Activated naive CD4-positive, alpha-beta T cell treated with anti-CD3 and anti-CD28 coated beads for 36 hours (primary cell): ENCODE measurements at places on chromosomes 13 and 19. TPM values are rescaled to one million over a fixed set of nuclear protein-coding genes. Genes with fewer than 3 reads are reported as not detected.

DNA sequence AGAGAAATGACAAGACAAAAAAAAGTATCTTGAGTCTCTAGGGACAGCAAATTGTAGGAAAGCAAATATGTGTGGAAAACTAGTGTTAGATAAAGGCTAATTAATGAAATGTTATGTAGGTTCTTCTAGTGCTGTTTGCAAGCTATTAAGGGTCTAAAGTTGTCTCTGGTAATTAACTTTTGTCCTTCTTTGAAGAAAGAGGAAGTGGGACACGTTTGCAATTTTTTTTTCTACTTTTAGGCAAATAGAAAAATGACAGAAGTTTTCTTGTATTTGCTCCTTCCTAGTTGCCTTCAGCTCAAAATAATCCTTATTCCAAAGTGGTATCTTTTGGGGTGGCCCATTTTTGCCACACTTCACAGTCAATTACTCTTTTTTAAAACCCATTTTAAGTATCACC lies 1877.7 kb upstream of the PRR20A start:
- no peak overlapping the region for H3K4me3 ChIP-seq
- H3K4me1 ChIP-seq = no peaks in the 10 kb centered on the region
- no peaks in the 10 kb centered on the region for H3K36me3 ChIP-seq
- no peak overlapping the region for H3K27ac ChIP-seq
- no peak for DNase-seq

DNA sequence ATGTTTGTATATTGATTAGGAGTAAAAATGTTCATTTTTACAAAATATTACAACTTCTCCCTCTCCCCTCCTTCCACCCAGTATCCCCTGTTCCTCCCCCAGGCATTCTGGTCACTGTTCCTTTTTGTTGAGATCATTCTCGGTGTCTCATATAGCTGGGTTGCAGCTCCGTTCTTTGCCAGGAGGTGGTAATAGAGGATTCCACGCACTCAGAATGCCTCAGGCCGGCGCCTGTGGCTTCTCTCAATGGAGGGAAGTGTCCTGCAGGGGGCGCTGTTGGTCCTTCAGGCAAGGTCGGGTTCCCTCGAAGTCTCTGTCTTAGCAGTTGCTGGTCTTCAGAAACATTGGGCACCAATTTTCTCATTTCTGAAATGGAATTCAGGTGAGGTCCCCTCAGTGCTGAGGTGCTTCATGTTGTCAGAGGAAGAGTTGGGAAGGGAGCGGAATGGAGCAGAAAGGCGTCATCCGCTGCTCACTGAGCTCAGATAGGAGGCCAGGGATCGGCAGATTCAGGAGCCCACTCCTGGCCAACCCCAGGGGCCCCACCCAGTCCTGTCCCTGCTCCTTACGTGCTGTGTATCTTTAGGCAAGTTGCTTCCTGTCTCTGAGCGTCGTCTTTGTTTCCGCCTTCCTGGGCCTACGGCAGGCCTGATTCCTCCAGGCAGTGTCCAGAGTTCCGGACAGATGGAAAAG lies 10.3 kb upstream of the GARIN5A start:
- no peak overlapping the region for H3K4me3 ChIP-seq
- peak; percentile 75 for DNase-seq
- H3K27me3 ChIP-seq = peaks cover 3% of the 10 kb centered on the region
- peaks cover 30% of the 10 kb centered on the region for H3K4me1 ChIP-seq

GRCh38 chr13:27572234-27572901 lies 48.0 kb downstream of the LNX2 start:
- no peak for DNase-seq
- H3K4me1 ChIP-seq = peaks cover 2% of the 10 kb centered on the region
- H3K36me3 ChIP-seq = peaks cover 12% of the 10 kb centered on the region
- no peaks in the 10 kb centered on the region for H3K27me3 ChIP-seq
- H3K27ac ChIP-seq = no peak overlapping the region
- no peak overlapping the region for H3K4me3 ChIP-seq

- no peak overlapping the region for H3K4me3 ChIP-seq
- H3K27me3 ChIP-seq = no peaks in the 10 kb centered on the region
- no peak for DNase-seq
- peaks cover 6% of the 10 kb centered on the region for H3K36me3 ChIP-seq
- H3K4me1 ChIP-seq = no peaks in the 10 kb centered on the region
These were observed 44.9 kb downstream of the DIAPH3 start for GRCh38 chr13:60118696-60119400.

- H3K4me1 ChIP-seq = no peaks in the 10 kb centered on the region
- no peak for DNase-seq
- no peaks in the 10 kb centered on the region for H3K36me3 ChIP-seq
- peaks cover 12% of the 10 kb centered on the region for H3K27me3 ChIP-seq
- H3K27ac ChIP-seq = no peak overlapping the region
These were observed 183.4 kb downstream of the USP12 start for GRCh38 chr13:26988059-26988769.

DNA sequence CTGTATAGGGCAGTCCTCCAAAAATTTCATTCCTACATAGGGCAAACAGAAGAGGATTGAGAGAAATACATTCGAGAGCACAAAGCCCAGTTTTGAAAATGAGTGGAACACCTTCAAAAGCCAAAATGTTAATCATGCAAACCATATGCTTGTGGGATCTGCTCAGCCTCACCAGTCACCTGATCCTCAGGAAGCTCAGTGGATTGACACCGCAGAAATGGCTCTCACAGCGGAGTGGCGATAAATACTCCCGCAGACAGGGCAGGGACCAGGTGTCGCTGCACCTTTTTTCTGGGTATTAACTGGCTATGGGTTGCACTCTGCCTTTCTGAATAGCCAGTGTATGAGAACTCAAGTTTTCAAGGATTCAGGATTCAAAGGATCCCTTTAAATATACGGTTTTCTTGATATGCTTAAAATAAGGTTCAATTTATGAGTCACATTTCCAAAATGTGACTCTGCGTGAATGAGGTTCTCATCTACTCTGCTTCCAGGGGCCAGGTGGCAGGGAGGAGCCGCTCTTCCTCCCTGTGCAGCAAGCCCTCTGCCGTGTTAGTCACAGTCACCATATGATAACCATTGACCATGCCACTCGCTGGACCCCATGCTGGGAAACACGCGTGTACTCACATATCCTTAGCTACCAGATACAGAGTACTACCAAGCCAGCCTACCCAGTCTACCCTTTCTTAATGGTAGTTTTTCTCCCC lies 18.3 kb upstream of the DHRS12 start:
- H3K4me1 ChIP-seq = peaks cover 84% of the 10 kb centered on the region
- peak overlapping the region; percentile 77 for H3K4me3 ChIP-seq
- H3K27ac ChIP-seq = peak overlapping the region; percentile 98
- no peaks in the 10 kb centered on the region for H3K36me3 ChIP-seq
- no peaks in the 10 kb centered on the region for H3K27me3 ChIP-seq
- peak; percentile 70 for DNase-seq

Gene FBXO27
- total RNA-seq = 1.0 TPM

DNA sequence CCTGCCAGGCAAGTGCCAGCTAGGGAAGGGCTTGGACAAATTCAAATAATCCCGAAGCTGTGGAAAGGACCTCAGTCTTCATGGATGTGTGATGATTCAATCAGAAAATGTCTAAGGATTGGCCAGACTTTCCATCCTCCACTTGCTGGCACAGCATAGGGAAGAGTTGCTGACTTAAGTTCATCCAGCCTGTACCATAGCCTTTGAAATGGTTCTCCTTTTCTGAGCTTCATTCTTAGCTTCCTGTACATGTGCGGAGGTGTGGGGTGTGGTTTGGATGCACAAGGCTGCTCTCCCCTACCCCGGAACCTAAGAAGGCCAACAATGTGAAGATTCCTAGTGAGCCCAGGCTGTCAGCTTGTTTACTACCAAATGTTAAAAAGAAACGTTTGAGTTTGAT lies 959 bp upstream of the IGFL3 start:
- H3K4me1 ChIP-seq = no peaks in the 10 kb centered on the region
- DNase-seq = no peak
- H3K4me3 ChIP-seq = no peak overlapping the region

GRCh38 chr19:47681936-47682335 lies 31.3 kb upstream of the EHD2 start:
- H3K4me3 ChIP-seq = no peak overlapping the region
- DNase-seq = no peak
- no peak overlapping the region for H3K27ac ChIP-seq

DNA sequence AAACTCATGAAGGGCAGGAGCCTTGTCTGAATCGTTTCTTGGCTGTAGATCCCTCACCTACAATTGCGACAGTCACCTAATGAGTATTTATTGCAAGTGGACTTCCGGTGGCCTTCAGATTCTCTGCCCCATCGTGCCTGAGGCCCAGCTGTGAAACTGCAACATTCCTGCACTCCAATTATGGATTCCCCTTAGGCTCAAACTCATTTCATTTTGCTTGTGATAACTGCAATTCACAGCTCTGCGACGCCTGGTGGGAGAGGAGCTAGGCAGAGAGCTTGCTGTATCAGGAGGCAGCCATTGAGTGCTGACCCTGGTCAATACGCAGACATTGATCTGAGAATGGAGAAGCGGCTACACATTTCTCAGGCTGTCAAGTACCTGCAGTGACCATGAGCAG lies 59.0 kb downstream of the CCDC70 start:
- no peak overlapping the region for H3K27ac ChIP-seq
- no peak overlapping the region for H3K4me3 ChIP-seq
- no peaks in the 10 kb centered on the region for H3K27me3 ChIP-seq
- no peak for DNase-seq
- peaks cover 15% of the 10 kb centered on the region for H3K4me1 ChIP-seq

DNA sequence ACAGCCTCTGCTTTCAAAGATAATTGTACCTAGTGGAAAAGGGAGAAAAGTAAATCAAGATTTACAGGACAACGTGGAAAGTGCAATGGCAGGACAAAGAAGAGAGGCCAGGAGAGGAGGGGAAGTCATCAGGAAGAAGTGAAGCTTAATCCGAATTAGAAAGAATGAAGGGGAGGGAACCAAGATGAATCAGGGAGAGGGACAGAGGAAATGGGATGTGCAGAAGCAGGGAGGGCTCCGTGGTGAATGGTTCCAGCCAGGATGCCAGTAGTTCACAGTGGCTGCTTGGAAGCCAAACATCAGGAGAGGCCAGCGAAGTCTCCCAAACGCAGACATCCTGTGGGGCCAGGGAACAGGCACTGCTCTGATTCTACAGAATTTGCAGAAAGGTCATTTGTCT lies 144.4 kb downstream of the LIG4 start:
- H3K27me3 ChIP-seq = no peaks in the 10 kb centered on the region
- H3K4me3 ChIP-seq = no peak overlapping the region
- no peak for DNase-seq
- H3K27ac ChIP-seq = no peak overlapping the region
- no peaks in the 10 kb centered on the region for H3K4me1 ChIP-seq
- peaks cover 4% of the 10 kb centered on the region for H3K36me3 ChIP-seq

DNA sequence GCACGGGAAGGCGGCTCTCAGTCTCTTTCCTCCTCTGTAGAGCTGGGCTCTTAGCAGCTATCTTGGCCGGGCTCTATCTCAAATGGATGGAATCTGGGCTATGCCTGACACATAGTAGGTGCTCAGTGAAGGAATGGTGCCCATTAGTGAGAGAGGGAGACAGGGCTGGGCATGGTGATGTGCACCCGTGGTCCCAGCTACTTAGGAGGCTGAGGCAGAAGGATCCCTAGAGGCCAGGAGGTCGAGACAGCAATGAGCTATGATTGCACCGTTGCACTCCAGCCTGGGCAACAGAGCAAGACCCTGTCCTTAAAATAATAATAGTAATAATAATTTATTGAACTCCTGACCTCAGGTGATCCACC lies 14.7 kb downstream of the KLF2 start:
- no peak overlapping the region for H3K4me3 ChIP-seq
- H3K27me3 ChIP-seq = peaks cover 3% of the 10 kb centered on the region
- H3K36me3 ChIP-seq = no peaks in the 10 kb centered on the region
- H3K4me1 ChIP-seq = peaks cover 58% of the 10 kb centered on the region
- DNase-seq = no peak

- no peak overlapping the region for H3K4me3 ChIP-seq
- H3K27ac ChIP-seq = no peak overlapping the region
- H3K27me3 ChIP-seq = peaks cover 2% of the 10 kb centered on the region
- no peak for DNase-seq
- no peaks in the 10 kb centered on the region for H3K36me3 ChIP-seq
These were observed 296.3 kb downstream of the KLF5 start for GRCh38 chr13:73355134-73355533.

DNA sequence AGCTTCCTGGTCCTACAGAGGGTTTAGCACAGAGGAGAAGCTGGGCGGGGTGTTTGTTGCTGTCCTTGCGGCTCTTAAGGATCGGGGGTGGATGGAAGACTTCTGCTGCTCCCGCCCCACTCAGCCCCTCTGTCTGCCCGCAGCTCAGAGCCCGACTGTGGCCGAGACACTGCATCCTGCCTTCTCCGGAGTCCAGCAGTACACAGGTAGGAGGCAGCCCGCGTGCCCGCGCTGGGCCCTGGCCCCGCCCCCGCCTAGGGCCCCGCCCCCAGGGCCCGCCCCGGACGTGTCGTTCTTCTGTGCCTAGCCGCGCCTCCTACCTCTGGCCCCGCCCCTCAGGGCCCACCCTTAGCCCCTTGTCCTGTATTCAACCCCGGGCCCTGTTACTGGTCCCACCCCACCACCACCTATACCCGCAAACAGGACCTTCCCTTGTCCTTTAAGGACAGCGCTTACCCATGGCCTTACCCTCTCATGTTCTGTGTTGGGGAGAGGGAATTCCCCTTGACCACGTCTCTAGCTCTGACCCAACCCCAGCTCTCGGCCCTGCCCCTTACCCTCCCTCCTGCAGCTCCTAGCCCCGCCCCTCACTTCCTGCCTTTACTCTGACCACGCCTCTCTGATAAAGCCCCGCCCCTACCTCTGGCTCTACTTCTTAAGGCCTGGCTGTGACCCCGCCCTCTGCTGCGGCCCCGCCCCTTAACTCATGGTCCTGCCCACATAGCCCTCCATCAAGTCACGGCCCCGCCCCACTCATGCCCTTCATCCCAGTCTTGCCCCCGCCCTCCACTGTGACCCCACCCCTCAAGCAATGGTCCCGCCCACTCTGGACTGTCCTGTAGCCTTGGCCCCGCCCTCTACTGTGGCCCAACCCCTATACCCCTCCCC lies 60.5 kb downstream of the CELF5 start:
- H3K36me3 ChIP-seq = no peaks in the 10 kb centered on the region
- peaks cover 16% of the 10 kb centered on the region for H3K27me3 ChIP-seq
- peak overlapping the region; percentile 63 for H3K4me3 ChIP-seq
- H3K27ac ChIP-seq = no peak overlapping the region

DNA sequence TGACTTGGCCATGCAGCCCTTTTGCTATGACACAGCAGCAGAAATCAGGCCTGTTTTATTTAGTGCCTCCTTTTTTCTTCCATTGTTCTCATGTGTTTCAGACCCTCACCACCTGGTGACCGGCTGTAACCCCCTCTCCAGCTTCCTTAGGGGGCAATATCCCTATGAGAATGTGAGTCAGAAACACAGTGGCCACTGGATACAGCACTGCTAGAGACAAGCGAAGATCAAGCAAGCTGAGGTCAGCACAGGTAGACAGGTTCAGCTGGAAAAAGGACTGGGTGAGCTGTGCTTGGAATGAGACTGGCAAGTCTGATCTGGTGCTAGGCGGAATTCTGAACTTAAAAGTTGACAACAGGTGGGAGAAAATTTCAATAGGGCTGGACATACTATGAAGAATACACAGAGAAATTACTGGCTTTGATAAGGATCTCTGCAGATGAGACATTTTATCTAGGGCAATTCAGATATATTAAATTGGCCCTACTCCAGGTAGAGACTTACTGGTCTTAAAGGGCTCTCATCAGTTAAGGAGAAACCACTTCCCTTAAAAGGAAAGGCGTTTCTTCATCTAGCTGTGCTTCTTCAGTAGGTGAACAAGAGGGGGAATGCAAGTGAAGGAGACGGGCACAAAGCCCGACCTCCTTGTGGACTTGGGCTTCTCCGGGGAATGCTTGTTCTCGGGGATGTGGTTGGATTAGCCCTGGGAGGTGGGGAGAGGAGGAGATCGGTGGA lies 83.3 kb downstream of the ERCC5 start:
- no peaks in the 10 kb centered on the region for H3K4me1 ChIP-seq
- H3K36me3 ChIP-seq = no peaks in the 10 kb centered on the region
- peaks cover 32% of the 10 kb centered on the region for H3K27me3 ChIP-seq
- DNase-seq = no peak
